ENCODE measurements at places on chromosomes 5 and 9.

DNA sequence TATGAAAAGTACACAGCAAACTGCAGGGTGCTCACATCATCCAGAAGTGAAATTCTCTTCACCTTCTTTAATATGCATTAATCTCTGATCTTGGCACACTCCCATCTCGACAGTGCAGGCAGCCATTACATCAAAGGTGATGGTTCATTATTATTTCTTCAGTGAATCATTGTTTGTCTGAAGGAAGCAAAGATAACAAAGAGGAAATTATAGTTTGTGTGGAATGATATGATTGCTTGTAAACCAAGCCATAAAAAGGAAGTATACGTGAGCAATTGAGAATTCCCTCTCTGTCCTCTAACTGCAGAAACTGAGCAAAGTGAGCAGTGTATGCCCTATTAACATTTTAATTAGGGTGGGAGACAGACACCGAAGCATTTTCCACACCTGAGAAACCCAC is 171.6 kb upstream of the PPP1R2B start:
- DNase-seq = no peak

GRCh38 chr5:2752059-2752820 is 763 bp upstream of the IRX2 start:
- no peak for DNase-seq

GRCh38 chr5:90506221-90506620 is 23.2 kb downstream of the LYSMD3 start:
- DNase-seq = no peak

GRCh38 chr5:27462936-27463335 is 424.6 kb upstream of the CDH9 start:
- DNase-seq = no peak

DNA sequence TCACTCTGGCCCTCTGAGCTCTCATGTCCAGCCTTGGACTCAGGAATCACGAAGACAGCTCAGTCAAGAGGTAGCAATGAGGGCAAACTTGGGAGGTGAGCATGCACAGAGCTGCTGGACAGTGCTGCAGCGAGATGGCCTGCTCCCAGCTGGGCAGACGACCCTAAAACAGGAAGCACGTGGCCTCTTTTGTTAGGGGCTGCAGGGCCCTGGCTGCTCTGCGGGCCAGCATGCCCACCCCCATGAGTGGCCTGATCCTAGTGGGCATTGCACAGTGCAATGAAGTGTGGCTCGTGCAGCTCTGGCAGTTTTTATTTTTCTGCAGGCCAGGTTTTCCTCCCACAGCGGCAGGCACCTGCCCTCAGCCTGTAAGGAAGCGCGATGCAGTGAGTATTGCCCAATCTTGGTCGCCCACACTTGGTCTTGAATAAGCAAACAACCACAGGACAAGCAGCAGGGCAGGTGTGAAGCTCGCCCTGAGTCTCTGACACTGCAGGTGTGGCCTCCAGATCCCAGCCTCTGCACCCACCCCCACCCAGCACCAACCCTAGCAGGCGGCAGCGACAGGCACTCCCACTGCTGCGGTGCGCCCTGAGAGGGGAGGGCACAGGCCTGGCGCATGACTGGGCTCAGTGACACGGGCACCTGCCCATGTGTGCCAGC is 60.8 kb downstream of the SEMA4D start:
- DNase-seq = no peak

GRCh38 chr9:118418887-118419565 is 714.8 kb downstream of the TLR4 start:
- DNase-seq = no peak

GRCh38 chr5:432201-432927 is 10.6 kb upstream of the EXOC3 start:
- DNase-seq = peak; percentile 52

DNA sequence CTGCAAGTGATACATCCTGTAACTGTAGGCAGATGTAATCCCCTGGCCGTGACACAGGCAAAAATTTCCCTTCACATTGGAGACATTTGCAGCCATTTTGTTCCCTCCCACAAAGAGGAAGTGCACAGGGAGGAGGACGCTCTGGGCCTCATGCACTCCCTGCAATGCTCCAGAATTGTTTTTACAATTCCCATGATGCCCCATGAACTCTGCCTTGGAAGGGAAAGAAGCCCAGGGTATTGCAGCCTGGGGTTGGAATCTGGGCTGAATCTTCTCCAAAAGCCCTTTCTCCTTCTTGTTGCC is 491.7 kb downstream of the CCDC171 start:
- DNase-seq = no peak

DNA sequence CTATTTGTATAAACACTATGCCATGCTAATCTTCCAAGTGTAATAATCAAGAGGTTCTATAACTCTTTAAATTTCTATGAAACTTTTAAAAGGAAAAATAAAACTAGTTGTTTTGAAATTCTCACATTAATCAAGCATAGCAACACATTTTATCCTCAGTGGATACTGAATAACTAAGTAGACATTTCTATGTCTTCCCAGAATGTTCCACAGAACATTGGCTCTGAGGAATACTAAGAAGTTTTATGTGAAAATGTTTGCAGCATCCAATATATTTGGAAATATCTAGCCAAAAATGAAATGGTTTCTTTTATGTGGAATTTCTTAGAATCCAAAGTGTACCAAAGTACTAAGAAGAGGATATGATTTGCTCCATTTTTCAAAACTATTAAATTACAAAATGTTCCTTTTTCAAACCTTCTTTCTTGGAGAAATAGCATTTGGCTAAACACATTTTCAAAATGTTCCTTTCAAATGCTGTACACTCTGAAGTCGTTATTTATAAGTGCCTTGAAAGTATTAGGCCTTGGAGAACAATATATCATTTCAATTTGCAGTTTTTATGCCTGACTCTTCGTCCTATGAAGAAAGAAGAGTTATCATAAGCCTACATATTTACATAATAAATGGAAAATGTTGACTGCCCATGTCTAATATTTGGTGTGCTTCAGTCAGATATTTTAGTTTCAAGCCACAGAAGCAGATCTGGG is 175.6 kb upstream of the COX7C start:
- no peak for DNase-seq

- DNase-seq = no peak
Observed at GRCh38 chr9:137721899-137722298, 103.1 kb downstream of the EHMT1 start.

DNA sequence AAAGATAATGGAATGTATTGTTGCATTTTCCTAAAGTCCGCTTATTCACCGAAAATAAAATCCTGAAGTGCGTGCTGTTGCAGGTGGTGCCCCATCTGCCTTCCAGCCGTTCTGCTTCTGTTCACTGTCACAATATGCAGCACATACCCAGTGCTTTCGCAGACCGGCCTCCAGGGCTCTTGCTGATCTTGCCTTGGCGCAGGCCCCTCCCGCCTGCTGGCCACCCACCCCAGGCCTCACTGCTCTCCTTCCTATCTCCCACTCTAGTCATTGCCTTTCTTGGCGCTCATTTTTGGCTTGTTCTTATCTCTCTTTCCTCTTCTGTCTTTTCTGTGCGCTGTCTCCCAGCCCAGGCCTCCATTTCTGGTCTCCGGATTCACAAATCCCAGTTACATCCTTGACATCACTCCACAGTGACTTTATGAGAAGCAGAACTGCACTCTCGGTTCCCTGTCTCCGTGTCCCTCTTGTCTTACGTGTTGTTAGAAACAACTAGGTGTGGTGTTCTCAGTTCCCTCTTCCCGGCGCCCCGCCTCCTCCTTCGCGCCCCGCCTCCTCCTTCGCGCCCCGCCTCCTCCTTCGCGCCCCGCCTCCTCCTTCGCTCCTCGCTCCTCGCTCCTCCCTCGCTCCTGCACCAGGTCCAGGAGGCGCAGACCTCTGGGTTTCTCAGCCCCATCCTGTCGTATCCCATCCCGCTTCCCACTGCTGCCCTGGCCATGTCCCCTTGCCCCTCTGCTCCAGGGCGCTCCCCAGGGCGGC is 201.7 kb upstream of the OTULINL start:
- DNase-seq = no peak

DNA sequence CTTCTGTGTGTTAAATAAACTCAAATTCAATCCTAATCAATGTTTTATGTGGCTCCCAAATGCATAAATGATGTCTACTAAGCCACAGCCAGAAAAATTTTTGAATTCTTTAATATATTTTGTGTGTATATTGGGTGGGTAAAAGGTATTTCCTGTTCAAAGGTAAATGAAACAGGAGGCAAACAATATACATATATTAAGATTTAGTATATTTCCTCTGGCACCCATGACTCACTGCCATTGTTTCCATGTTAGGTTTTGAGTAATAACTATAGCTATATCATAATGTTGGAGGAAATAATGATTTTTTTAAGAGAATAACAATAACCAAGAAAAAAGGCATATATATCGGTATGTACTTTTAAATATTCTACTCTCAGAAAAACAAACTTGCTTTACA is 1071.9 kb upstream of the CDH10 start:
- no peak for DNase-seq

DNA sequence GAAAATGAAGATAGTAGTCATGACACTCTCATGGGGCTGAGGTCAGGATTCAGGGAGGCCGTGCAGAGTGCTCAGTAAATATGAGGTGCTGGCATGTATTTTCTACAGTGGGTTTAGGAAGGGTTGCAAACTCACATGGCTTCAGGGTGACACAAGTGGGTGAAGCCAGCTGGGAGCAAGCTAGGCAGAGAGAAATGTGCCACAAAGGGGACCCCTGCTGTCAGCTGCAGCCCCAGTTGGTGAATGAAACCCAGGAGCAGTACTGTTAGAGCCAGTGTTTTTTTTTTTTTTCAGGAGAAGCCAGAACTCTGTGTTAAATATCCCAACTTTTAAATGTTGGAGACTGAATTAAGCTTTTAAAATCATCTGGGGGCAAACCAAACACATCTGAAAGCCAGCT is 75.3 kb downstream of the INSYN2B start:
- no peak for DNase-seq

- no peak for DNase-seq
Observed at GRCh38 chr5:74587890-74588289, 52.6 kb downstream of the ENC1 start.

DNA sequence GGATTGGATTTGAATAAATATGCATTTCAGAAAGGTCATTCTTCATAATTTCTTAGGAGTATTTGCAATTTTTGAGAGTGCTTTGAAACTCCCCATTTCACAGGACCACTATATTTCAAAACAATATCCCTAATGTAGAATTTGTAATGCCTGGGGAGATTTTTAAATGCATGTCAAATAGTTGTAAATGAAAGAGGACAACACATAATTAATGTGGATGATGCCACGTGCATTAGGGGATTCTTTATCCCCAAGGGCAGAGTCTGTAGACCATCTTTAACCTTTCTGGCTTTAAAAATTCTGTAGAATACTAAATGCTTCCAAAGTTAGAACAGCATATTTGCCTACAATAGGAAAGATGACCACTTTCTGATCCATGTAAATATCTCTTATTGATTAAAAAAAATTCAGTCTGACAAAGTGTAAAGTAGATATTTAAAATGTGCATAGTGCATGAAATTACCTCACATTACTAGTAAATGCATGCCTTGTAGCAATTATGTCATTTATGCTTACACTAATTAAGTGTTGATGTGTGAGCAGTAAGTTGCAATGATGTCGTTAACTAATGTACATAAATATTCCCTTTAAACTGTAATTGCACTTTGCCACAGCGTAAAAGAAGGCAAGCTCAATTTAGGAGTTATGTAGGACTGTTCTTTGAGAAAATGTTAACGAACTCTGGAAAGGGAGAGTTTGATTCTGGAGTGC is 416.1 kb downstream of the PSAT1 start:
- no peak for DNase-seq

DNA sequence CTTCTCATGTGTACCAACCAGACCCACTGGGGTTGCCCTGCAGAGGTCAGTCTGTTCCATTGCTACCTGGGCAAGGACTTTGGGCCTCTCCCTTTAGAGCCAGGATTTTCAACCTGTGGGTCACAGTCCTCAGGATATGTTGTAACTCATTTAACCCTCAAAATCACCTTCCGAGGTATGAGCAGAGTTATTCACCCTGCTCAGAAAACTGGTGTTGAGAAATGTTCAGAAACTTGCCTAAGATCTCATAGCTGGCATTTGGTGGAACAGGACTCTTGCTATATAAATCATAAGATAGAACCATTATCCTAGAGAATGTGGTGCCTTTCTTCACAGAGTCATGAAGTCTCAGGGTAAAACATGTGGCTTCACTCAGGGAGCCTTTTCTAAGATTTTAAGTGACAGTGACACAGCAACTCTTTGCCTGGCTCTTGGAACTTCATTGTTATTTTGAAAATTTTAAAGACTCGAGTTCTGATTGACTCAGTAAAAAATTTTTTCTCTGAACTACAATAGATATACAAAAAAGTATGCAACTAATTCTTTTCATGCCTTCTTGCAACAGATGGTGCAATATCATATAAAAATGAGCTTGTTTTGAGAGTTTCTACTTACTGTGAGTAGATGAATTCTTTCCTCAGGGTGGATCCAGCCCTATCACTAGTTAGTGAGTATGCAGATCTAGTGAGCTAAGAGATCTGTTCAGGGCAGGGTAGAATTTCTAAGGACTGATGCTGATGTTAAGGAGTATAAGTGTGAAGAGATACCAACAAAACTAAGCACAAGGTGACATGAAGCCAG is 29.5 kb downstream of the CAST start:
- DNase-seq = no peak

GRCh38 chr5:13919786-13920185 is 24.7 kb downstream of the DNAH5 start:
- no peak for DNase-seq

GRCh38 chr9:95087659-95088242 is 229.8 kb downstream of the FANCC start:
- DNase-seq = peak; percentile 72

GRCh38 chr9:82127465-82127864 is 138.9 kb downstream of the SPATA31D1 start:
- DNase-seq = no peak

- no peak for DNase-seq
Observed at GRCh38 chr5:12125895-12126294, 221.6 kb upstream of the CTNND2 start.

DNA sequence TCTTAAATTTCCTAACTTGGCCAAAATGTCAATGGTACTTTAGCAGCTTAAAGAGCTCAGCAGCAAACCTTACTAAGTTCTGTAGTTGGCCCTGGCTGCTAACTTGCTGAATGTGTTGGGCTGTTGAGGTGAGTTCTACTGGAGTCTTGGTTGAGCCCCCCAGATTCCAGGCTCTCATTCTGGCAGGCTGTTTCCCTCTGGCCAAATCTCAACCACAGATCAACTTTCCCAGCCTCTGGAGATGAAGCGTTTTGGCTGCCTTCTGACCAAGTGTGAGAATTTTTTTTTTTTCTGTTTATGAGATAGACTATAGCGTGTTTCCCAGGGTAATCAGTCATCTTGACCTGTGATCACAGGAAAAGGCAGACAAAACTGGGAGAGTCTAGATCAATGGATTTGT is 343.7 kb downstream of the EBF1 start:
- no peak for DNase-seq

- DNase-seq = no peak
Observed at GRCh38 chr5:124552526-124552925, 193.9 kb downstream of the ZNF608 start.

Measured in sigmoid colon (tissue), 7 donors.